ENCODE measurements at places on chromosomes 5 and 9.

DNA sequence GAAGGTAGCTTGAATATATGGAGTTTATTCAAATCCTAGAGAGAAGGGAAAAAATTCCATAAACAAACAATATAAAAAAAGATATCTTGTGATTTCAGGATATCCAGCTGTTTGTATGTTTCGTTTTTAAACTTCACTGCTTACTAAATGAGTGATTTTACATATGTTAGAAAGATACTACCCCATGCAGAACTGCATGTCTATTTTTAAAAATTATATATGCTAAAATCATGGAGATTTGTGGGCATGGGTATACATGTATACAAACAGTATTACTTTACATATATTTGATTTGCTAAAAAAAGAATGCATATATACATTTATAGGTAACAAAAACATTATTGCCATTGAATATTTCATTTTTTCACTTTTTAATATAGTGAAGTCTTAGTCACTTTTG lies 178.3 kb downstream of the KDM4C start:
- no peak for DNase-seq

GRCh38 chr5:33162057-33162456 lies 278.7 kb upstream of the TARS1 start:
- DNase-seq: no peak

- DNase-seq: no peak
Measured at GRCh38 chr5:63860379-63860778, 101.9 kb downstream of the HTR1A start.

- DNase-seq: no peak
Measured at GRCh38 chr5:1444361-1445189, 665 bp downstream of the SLC6A3 start.

GRCh38 chr5:67092535-67092934 lies 104.1 kb downstream of the CD180 start:
- DNase-seq: no peak

DNA sequence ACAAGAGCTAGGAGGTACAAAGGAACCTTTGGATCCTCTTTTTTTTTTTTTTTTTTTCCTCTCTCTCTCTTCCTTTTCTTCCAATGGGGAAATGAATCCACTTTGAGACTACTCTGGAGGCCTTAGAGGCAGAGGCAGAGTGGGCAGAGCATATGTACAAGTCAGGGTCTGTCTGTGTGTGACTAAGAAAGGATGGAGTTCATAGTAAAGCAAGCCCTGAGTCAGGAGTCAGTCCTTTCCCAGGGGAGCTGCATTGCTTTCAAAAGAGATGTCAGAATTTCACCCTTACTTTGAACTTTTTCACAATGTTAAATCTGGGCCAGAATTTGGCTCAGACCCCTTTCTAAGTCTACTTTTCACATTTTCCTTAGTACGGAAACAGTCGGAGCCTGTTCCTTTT lies 792.4 kb upstream of the C9orf72 start:
- DNase-seq: peak; percentile 84

DNA sequence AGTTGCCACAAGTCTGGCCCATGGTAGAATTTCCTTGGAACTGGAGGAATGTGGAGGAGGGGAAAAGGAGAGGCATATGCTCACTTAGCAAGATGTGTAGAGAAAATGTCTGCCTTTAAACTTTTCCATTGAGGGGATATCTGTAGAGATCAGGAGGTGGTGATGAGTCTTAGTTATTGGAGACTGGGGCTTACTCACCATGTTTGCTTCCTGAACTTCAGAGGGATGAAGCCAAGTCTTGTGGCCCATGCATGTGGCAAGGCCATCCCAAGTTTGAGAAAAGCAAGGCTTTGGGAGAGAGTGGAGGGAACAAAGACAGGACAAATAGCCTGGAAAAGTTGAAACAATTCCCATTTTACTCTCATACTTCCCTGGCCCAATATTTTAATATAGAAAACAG lies 124.5 kb downstream of the GDNF start:
- DNase-seq: peak; percentile 35

GRCh38 chr9:129319076-129319937 lies 141.2 kb upstream of the IER5L start:
- no peak for DNase-seq

GRCh38 chr5:125913200-125913599 lies 510.0 kb upstream of the GRAMD2B start:
- no peak for DNase-seq

- peak; percentile 89 for DNase-seq
Measured at GRCh38 chr5:139651853-139652787, 4.0 kb downstream of the CXXC5 start.

DNA sequence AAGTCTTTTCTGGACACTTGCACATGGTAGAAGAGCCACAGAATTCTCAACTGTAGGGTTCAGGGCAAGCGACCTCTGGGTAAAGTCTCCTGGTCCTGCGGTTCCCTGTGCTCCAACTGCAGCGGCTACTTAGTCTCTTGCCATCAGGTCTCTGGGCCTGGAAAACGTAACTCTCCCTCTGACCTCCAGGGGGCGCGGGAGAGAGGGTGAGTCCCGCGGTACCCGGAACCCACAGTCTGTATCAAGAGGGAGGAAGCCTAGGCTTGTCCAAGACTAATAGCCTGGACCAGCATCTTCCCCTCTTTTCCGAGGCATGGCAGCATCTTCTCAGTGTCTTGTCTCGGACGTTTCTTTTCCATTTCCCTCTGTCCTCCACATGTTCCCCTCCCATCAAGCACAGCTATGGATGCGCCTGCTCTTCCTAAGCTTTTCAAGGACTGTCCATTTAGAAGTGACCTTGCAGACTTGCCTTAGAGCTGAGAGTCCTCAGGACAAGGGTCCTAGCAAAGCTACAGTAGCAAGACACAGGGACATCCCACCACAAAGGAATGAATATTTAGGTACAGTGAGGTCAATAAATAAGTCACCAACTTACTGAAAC lies 59.3 kb downstream of the FSTL4 start:
- DNase-seq: peak; percentile 36

DNA sequence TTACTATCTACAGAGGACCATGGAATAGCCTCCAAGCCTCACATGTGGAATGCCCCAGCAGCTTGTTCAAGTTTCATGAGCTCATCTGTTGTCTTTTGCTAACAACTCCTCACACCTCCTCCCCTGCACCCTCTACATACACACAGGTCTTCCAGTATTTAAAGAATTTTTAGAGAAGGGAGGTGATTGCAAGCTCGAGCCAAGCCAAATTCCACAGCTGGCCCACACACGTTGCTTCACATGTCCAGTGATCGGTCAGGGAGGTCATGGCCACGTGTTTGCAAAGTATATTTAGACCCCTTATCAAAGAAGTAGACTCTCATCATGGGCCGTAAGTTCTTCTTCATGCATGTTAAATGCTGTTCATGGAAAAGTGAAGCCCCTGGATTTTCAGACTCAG lies 281.7 kb downstream of the OSTF1 start:
- no peak for DNase-seq

DNA sequence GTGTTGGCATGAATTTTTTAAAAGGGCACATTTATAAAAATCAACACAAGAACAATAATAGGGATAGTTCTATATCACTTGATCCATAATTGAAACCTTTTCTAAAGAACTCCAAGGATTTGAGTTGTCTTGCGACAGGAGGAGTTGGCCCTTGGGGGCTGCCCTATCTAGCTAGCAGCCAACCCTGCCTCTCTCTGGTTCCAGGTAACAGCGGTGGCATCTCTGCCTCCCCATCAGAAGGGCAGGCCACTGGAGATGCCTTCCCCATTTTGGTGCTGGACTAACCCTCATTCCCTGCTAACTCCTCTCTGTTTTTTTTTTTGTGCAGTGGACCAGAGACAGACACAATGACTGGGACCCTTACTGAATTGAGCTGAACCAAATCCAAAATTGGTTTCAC lies 393.0 kb downstream of the MED10 start:
- DNase-seq: no peak

DNA sequence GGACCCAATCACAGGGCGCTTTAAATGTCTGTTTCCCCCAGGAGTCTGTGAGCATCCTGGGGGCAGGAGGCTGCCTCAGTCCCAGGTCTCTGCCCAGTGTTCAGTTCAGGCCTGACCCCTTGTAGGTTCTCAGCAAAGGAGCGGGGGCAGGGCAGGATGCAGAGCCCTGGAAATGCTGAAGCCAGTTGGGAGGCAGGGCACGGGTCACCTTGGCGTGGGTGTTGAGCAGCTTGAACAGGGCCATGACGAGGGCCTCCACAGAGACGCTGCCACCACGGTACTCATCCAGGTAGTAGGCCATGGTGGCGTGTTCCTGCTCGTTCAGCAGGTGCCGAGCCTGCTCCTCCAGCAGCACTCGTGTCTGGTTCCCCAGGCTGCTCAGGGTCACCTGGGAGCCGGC lies 36.3 kb upstream of the AKNA start:
- DNase-seq: no peak

DNA sequence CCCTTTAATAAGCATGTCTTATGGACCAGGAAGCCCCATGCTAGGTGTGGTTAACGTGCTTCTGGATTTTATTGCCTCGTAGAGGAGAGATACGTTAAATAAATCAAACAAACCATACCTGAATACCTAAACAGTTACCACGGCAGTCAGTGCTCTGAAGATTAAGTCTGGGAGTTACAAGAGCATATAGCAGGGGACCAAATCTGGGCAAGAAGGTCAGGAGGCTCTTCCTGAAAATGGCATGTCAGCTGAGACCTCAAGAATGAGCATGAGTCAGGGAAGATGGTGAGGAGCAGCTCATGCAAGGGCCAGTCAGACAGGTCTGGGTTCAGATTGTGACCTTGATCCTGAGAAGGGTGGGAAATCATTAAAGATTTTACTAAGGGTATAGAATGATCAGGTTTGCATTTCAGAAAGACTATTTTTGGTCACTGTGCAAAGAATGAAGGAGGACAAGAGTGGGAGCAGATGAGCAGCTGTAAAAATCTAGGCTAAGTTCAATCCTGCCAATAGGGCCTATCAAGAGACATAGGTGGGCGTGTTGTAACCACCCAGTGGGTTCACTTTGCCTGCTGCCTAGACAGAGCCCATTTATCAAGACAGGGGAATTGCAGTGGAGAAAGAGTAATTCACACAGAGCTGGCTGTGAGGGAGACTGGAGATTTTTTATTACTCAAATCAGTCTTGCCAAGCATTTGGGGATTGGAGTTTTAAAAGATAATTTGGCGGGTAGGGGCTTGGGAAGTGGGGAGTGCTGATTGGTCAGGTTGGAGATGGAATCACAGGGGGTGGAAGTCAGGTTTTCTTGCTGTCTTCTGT lies 4.8 kb upstream of the ZNF366 start:
- DNase-seq: peak; percentile 31

- peak; percentile 26 for DNase-seq
Measured at GRCh38 chr9:77806741-77807140, 158.6 kb upstream of the GNA14 start.

GRCh38 chr9:38355517-38356120 lies 36.9 kb upstream of the ALDH1B1 start:
- no peak for DNase-seq

DNA sequence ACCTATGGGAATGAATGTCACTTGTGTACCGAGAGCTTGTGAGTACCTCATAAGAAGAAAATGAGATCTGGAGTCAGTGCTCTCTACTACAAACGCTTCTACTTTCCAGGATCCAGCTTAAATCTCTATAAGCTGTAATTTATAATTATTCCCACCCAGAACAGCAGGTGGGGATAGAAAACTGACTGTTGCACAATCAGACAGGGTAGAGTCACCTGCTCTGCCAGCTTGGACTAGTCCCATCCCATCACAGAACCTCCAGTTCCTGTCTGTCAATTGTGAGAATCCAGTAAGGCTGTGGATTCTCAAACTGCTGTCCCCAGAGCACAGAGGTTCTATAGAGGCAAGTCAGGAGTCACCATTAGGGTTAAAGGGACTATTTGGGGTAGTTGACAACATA lies 2.0 kb downstream of the SPINK7 start:
- no peak for DNase-seq

DNA sequence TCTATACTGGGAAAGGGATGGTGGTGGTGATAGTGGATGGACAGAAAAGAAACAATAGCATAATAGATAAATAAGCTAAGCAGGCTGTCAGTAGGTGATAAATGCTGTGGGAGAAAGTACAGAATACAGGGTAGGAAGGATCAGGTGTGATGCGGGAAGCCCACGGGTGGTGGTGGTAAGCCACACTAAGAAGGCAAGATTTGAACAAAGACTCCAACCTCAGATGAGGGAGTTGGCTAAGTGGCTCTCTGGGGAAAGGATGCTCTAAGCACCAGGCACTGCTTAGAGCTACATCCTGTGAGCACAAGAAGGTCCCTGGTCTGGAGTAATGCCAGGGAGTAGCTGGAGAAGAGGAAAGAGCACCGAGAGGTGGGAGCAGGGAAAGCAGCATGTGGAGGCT lies 151.6 kb upstream of the KLF9 start:
- no peak for DNase-seq

- DNase-seq: no peak
Measured at GRCh38 chr9:108650826-108651225, 205.0 kb downstream of the ACTL7B start.

GRCh38 chr5:82331557-82331956 lies 53.4 kb upstream of the RPS23 start:
- no peak for DNase-seq

DNA sequence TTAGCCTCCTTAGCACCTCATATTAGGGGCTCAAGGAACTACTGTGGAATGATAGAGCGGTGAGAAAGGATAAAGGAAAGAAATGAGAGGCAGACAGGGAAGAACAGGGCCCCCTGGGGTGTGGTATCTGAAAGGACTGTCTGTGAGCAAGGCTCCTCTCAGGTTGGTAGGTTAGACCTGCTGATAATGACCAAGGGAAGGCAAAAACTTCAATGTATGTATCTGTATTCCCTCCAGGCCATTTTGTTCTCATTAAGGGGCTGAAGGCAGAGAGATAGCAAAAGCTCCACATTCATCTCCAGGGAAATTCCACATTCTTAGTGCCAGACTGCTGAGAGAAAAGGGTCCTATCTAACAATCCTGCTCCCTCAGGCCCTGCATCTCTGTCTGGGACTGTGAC lies 28.6 kb downstream of the TRIM32 start:
- no peak for DNase-seq

- no peak for DNase-seq
Measured at GRCh38 chr9:33295571-33295970, 5.3 kb downstream of the NFX1 start.

GRCh38 chr9:15332939-15333338 lies 25.9 kb upstream of the TTC39B start:
- no peak for DNase-seq

- DNase-seq: peak; percentile 72
Measured at GRCh38 chr5:72611118-72611730, 104.0 kb upstream of the ZNF366 start.

- DNase-seq: no peak
Measured at GRCh38 chr5:16454686-16455085, 10.9 kb downstream of the ZNF622 start.

- DNase-seq: no peak
Measured at GRCh38 chr5:121415270-121415669, 436.4 kb upstream of the FTMT start.

DNA sequence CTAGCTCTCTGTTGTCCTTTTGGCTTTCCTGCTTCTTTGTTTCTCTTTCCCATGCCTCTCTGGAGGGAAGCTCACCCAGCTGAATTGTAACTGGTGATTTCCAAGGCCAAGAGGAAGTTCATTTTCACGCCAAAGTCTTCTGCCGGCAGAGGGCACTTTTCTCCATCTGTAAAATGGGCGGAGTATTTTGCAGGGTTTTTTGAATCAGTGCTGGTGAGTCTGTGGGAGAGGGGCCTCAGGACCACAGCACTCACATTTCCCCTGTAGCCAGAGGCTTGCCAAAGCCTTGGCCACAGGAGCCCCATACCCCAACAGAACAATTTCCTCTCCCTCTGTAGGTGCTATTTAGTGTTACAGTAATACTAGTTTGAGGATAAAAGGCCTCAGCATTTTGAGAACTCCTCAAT lies 42.3 kb upstream of the MATR3 start:
- DNase-seq: no peak

GRCh38 chr5:112419164-112419985 lies at the start of gene EPB41L4A:
Gene EPB41L4A (minus strand): TSS chr5:112419277. CDS start chr5:112419039, 238 bp downstream.
- DNase-seq: peak; percentile 5

- peak; percentile 41 for DNase-seq
Measured at GRCh38 chr9:113901221-113901688, 25.1 kb downstream of the ZNF618 start.

Measured in fibroblast of skin of right quadriceps (primary cell).